ENCODE measurements at places on chromosomes 1 and 21. TPM values are rescaled to one million over a fixed set of nuclear protein-coding genes. Genes with fewer than 3 reads are reported as not detected.

Gene PCBP3
- not detected for total RNA-seq

GRCh38 chr1:175822580-175822979 lies 79.2 kb upstream of the TNR start:
- peak; percentile 28 for DNase-seq

DNA sequence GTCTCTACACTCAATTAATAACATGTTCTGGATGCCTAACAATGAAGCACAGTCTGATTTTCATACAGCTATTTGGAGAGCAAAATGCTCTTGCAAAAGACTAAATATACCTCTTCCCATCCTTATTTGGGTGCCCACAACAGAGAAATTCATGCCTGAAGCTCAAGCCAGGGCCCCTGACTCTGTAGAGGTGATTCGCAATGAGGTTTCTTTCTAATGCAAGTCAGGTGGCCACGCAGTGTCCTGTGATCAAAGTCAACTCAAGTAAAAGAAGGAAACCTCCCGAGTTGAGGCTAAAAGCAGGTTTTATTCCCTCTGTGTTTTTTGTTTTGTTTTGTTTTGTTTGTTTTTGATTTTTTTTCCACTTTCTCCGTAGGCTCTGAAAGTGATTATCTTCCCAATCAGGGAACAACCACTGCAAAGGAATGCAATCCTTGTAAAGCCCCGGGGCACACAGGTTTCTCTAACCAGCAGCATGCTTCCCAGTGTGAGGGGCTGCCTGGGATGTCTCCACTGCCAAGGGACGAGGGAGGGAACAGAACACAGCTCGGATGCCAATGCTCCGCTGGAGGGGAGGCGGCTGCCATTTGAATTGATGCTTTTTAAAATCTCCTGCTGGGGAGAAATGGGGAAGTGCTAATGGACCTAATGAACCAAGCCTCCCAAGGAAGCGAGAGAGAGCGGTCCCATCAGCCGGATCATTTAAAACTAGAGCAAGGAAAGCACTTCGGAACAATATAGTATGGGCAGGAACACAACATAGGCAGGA lies 73.8 kb upstream of the SSX2IP start:
- DNase-seq, result no peak

Gene CA14
- not detected for total RNA-seq

Gene MFAP2
- 7.9 TPM for total RNA-seq

Gene CNR2
- total RNA-seq, result not detected

- DNase-seq, result no peak
These were observed 3.4 kb upstream of the EXO1 start for GRCh38 chr1:241844593-241844992.

Gene NASP
- total RNA-seq, result 16.6 TPM

Gene FAM43B
- not detected for total RNA-seq

Gene MEX3A
- total RNA-seq, result 0.53 TPM

DNA sequence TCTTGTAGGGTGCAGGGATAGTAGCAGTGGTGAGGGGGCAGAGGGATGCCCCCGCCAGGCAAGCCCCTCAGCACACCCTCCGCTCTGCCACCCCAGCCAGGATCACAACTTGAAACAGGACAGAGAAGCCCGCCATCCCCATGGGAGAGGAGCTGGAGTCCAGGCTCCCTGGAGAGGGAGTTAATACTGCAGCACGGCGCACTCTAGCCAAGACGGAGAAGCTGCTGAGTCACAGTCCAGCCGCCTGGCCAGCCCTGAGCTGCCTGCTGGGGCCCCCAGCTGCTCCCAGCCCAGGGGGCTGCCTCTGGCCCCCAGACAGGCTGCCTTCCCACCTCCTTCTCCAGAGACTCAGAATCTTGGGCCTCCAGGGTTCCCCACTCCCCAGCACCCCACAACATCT lies 87.2 kb downstream of the SYT2 start:
- DNase-seq, result no peak

Gene FCRL4
- not detected for total RNA-seq

- DNase-seq, result no peak
These were observed 6.2 kb downstream of the TACSTD2 start for GRCh38 chr1:58570817-58571216.

Gene COL11A1
- total RNA-seq, result under 0.01 TPM

DNA sequence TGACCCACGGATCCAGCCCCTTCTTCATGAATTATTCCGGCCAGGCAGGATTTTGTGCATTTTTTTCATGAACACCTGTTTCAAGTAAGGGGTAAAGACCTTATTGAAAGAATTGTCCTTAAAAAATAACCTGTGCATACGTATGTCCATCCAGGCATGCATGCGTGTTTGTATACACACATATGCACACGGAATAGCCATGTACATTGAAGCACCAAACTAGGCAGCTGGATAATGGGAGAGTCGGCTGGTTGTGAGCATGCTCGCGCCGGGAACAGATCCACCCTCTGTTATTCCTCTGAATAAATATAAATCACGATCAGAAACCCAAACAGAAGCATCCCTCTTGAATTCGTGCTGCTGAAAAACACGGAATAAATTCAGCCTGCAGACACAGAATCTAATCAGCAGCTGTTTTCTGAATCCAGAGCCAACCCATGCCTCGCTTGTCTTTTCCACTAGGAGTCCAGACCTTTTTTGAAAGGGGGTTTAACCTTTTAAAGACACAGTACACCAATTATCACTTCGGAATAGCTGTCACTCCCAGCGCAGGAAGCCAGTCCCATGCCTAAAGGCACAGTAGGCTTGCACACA lies at the start of gene HIVEP3:
HIVEP3 (minus strand) TSS at position 473 of the 594 bp plus-strand sequence.
- no peak for DNase-seq

DNA sequence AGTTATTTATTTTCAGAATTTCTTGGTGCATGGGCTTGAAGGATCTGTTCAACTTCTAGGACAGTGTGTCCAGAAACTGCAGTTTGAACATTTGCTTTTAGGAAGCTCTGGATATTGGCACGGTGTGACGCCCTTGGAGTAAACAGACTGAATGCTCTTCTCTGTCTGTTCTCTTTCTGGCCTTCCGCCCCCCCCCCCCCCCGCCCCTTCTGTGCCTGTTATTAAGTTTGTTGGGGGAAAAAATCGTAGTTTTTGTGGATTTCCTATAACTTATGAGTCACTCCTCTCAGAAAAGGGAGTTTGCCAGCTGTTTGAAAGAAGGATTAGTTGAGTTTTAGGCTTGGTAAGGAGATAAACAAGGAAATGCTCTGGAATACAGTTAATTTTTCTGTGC lies 1.2 kb downstream of the KCTD3 start:
- no peak for DNase-seq

- peak; percentile 49 for DNase-seq
These were observed 1.4 kb downstream of the PI4KB start for GRCh38 chr1:151325646-151326429.

Gene ATP1A4
- not detected for total RNA-seq

- DNase-seq, result peak; percentile 86
These were observed 35.9 kb upstream of the PTGS2 start for GRCh38 chr1:186715887-186716809.

DNA sequence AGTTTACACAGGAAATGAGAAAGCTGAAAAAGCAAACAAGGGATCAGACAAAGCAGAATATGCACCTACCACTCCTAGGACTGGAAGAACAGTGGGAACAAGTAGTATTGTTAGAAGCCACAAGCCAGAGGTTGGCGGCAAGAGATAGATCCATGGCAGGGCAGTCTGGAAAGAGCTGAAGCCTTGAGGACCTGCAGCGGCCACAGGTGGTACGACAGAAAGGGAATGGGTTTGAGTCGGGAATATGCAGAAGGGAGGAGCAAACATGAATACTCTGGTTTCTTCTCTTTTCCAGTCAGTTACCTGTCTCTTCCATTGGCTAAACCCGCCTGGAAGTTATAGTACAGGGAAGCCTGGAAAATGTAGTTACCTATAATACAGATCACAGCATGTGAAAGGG lies 3.9 kb upstream of the PCNX2 start:
- no peak for DNase-seq

DNA sequence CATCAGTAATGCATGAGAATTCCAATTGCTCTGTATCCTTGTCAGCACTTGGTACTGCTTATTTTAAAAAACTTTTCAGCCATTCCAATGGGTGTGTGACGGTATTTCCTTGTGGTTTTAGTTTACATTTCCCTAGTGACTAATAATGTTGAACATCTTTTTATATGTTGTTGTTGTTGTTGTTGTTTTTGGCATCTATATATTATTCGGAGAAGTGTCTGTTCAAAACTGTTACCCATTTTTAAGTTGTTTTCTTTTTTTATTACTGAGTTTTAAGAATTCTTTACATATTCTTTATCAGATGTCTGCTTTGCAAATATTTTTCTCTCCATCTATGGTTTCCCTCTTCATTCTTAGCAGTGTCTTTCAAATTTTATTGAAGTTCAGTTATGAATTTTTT lies 231.1 kb upstream of the POU3F1 start:
- DNase-seq, result no peak

GRCh38 chr1:28067523-28068090 lies 20.8 kb downstream of the EYA3 start:
- DNase-seq, result peak; percentile 13

- DNase-seq, result no peak
These were observed 142.1 kb upstream of the BRINP3 start for GRCh38 chr1:190619724-190620123.

Gene LIN28A
- not detected for total RNA-seq

DNA sequence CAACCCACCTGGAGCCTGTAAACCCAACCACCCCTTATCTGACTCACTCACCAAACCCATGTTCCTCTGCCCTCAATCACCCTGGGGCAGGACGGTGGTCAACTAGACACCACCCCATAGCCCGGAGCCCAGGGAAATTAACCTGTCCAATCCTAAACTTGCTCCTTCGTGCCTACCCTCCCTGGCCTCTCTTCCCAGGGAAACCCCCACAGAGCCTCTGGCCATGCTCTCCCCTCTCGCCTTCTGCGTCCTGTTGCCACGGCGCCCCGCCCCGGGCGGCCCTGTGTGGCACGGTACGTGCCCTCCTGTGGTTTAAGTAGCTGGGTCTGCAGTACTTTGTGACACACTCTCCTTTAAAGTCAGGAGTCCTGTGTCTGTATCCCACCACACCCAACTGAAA lies 4.0 kb upstream of the FTCD start:
- no peak for DNase-seq

GRCh38 chr1:153631047-153632022 lies 2.5 kb upstream of the CHTOP start:
- DNase-seq, result peak; percentile 25

- DNase-seq, result no peak
These were observed 26.1 kb upstream of the LYPLAL1 start for GRCh38 chr1:219147571-219148019.

DNA sequence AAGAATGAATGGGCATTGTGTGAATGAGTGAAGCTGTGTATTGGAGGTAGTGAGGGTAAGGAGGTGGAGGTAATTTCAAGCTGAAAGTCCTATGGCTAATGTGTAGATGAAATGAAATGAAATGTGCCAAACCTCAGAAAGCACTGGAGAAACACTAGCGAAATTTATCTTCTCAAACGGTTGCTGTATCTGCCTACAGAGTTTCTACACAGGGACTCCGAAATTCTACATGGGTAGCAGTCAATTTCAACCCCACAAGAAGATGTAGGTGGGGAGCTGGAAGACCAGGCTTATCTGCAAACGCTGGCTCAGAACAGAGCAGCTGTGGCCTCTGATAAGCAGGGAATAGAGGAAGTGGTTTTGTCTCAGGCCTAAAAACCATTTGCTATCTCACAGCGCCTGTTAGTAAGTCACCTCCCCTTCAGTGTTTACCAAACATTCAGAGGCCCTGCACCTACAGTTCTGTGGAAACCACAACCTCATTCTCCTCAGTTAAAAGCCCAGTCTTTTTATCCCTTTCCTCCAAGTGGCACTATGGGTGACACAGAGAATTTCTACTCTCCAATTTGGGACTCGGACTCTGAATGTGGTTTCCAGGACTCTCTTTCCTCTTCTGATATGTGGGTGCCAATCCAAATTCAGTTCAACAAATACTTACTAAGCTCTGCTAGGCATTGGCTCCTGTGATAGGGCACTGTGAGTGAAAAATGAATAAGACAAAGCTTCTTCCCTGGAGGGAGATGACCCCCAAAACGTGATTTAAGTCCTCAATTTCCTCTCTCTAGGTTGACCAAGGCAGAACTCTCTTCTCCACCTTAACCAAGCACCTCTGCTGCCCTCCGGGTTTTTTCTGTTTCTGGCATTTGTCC lies 17.2 kb upstream of the SLAMF6 start:
- DNase-seq, result no peak

DNA sequence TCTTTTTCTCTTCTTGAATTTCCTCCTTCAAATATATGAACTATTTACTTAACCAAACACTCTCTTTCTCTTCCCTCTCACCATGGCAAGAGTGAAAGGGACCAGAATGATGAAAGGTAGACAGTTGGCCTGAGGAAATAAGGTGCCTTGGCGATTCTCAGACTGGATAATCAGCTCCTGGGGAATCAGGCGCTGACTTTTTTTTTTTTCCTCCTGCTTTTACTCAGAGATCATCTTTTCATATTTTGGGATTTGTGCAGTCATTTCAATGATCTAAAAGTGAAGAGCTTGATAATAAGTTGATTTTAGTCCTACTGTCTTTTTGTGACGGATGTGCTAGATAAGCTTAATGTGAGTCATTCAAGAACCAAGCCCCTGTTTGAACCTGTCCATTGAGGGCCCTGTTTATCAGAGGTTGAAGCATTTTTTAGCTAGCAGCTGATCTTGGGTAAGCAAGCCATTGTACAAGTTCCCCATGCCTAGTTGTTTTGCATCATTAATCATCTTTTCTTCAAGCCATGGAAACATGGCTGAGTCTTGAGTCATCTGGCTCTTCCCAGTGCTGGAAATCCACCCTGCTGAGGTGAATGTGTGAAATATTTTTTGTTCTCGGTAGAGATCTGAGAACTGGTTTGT lies 40.8 kb downstream of the ITSN1 start:
- DNase-seq, result peak; percentile 99
